ENCODE measurements at places on chromosomes 1 and 21. TPM values are rescaled to one million over a fixed set of nuclear protein-coding genes. Genes with fewer than 3 reads are reported as not detected.

DNA sequence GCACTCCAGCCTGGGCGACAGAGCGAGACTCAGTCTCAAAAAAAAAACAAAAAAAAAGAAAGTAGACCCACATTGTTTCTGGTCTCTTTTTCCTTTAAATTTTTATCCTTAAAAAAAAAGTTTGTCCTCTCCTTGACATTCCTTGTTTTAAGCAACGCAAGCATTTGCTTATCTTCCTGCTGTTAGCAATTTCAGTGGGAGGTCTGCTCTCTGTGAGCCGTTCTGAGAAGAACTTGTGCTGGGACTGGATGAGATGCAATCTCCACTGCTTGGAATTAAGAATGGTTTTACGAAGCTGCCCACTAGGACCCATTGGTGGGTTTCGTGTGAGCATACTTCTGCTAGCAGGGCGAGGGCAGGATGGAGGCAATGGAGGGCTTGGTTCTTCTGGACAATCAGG is 225.1 kb upstream of the TMEM51 start:
- DNase-seq = no peak

Gene DNAI4
- polyA plus RNA-seq = 0.08 TPM

- no peak for DNase-seq
These were observed 12.7 kb downstream of the CDCA8 start for GRCh38 chr1:37704966-37705365.

GRCh38 chr1:25039229-25039628 is 109.2 kb upstream of the RUNX3 start:
- no peak for DNase-seq
